Stimulated activated CD8-positive, alpha-beta memory T cell treated with anti-CD3 and anti-CD28 coated beads, Interleukin-2, amount 100 ng/mL, for 48 hours (primary cell): ENCODE measurements at places on chromosomes 7 and 10.

GRCh38 chr7:141362580-141363435 lies 188.4 kb upstream of the AGK start:
- no peak for DNase-seq

GRCh38 chr7:40977533-40977932 lies 725.4 kb downstream of the INHBA start:
- no peak for DNase-seq

DNA sequence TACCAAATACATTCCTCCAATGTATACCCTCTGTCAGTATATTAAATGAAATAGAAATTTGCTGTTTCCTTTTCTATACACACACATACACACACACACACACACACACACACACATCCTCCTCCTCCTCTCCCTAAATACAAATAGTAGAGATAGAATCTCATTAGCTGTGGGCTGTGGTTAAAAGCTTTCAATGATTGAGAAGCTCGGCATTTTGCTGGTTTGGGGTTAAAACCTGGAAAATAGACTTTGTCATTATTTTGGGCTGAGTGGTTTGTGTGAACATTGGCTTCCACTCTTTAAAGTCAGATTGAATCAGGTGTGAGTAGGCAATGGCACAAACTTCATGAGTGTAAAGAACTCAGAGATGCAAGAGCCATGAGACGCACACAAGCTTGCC lies 596.0 kb downstream of the XPNPEP1 start:
- no peak for DNase-seq

GRCh38 chr10:1394155-1394912 lies 338.1 kb downstream of the WDR37 start:
- no peak for DNase-seq

GRCh38 chr7:143012001-143012400 lies 14.9 kb downstream of the OR9A2 start:
- no peak for DNase-seq

DNA sequence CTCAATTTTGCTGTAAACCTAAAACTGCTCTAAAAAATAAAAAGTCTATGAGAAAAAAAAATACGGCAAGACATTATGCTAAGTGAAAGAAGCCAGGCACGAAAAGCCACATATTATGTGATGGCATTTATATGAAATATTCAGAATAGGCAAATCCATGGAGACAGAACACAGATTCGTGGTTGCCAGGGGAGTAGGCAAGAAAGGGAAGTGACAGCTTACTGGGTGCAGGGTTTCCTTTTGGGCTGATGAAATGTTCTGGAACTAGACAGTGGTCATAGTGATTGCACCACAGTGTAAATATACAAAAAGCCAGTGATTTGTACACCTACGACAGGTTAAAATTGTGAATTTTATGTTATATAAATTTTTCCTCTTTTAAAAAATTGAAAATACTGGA lies 41.3 kb upstream of the GLI3 start:
- no peak for DNase-seq

GRCh38 chr7:2792235-2792634 lies 51.9 kb downstream of the GNA12 start:
- no peak for DNase-seq

GRCh38 chr7:105808703-105809590 lies 67.5 kb downstream of the ATXN7L1 start:
- DNase-seq, result peak; percentile 76

- no peak for DNase-seq
Measured at GRCh38 chr7:131328377-131329175, 900 bp downstream of the MKLN1 start.

GRCh38 chr10:36515319-36515718 lies 610.1 kb upstream of the ANKRD30A start:
- no peak for DNase-seq

DNA sequence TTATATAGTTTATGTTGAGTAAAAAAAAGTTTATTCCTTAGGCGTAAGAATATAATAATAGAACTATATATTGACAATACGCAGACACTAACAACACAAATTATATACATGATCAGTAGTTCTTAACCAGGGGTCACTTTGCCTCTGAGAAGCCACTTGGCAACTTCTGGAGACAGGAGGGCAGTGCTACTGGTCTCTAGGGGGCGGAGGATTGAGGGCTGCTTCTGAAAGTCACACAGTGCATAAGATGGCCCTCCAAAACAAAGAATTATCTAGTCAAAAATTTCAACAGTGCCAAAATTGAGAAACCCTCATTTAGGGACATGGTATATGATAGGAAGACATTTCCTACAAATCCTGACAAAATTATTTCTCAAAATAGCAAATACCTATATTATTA lies 77.1 kb downstream of the THSD7A start:
- DNase-seq, result no peak

DNA sequence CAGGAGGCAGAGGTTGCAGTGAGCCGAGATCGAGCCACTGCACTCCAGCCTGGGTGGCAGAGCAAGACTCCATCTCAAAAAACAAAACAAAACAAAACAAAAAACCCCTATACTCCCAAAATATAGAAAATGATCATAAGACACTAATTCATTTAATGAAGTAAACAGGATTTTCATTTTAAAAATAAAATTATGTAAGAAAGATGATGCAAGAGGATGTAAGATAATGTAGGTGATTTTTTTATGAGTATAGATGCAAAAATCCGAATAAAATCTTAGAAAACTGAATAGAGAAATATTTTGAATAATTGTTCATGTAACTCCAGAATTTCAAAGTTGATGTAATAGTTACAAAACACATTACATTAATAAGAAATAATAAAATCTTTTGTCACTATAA lies 3.6 kb upstream of the AS3MT start:
- no peak for DNase-seq

DNA sequence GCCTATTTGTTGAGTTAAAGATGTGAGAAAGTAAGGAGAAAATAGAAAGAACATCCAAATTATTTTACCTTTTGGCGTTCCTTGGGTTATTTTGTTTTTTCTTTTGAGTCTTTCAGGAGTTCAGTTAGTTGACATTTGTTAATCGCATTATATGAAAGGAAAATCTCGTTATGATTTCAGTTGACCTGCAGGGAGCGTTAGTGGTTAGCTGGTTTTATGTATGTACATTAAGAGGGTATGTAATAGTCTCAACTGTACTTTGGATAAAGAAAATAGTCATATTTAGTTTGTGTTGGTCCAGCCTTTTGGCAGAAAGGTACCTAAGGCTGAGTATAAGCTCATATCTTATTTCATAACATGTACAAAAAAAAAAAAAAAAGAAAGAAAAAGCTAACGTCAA lies 4.0 kb downstream of the BMPER start:
- DNase-seq, result no peak

GRCh38 chr7:34249192-34249591 lies 343.9 kb downstream of the BMPER start:
- DNase-seq, result no peak

DNA sequence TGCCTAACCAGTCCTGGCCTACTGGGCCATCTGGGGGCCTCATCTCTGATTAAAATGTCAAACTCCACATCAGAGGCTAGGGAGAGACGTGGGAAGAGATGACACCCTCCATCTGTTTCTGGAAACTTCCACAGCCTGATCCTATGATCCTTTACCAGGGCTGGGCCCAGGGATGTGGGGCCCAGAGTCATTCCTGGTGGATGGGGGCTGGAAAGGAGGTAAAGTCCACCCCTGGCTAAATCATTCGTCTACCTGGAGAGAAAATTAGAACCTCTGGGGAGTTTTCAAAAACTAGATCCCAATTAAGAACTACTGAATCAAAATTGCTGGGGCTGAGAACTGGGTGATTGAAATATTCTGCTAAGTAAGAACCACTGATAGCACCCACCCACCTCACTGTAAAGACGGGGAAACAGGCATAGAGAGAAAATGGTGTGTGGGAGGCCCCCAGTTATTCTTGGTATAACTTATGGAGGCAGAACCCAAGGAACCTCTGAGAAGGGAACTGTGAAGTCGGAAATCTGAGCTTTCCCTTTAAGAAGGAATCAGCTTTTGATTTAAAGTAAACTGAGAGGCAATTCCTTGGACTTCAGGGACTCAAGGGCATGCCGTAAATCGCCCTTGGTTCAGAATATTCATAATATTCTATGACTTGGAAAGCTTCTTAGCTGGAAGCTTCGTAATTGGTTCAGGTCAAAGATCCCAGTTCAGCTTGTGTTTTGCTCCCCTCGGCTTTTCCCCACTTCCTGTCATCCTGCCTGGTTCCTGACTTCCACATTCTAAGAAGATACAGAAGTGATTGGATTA lies 53.1 kb downstream of the PRKAG2 start:
- DNase-seq, result no peak

DNA sequence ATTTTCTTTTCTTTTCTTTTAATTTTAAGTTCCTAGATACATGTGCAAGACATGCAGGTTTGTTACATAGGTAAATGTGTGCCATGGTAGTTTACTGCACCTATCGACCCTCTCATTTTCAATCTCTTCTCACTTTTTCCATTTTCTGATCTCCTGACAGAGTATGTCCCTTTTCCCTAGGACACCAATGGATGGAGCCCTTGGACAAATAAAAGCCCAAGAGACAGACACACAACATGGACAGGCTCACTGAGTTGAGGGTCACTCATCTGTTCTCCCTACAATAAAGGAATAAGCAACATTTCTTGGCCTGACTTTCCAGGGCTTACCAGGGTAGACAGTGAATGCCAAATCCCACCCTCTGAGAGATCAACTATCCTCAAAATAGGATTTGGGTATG lies 15.2 kb upstream of the UBE2D1 start:
- DNase-seq, result no peak
